ENCODE measurements at places on chromosomes 2 and 18.

DNA sequence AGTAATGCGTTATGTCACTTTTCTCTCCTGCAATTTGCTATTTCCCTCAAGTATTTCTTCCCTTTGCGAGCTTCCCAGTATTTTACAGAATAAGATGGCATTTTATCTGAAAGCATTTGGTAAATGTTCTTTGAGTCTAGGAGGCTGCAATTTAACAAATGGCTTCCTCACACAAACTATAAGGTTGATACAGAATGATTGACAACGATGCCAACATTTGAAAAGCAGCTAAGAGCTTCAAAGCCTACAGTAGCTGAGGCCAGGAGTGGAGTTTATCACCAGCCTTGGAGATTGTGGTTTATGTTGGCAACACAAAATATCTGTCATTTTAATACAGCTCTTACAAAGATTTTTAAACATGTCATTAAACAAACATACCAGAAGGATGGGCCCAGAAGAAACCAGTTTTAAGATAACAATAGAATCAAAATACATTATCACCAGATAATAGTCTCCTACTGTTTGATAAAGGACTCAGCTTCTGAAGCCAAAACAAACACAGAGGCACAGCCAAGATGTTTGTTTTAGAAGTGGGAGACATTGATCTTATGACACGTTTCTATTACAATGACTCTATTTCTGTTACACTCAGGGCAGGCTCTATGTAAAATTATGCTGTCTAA is 711.4 kb upstream of the ACVR2A start:
- no peak for DNase-seq

GRCh38 chr2:48723129-48723528 is 32.4 kb downstream of the LHCGR start:
- DNase-seq = no peak

- DNase-seq = no peak
Measured at GRCh38 chr2:64406407-64406774, 47.6 kb upstream of the LGALSL start.

DNA sequence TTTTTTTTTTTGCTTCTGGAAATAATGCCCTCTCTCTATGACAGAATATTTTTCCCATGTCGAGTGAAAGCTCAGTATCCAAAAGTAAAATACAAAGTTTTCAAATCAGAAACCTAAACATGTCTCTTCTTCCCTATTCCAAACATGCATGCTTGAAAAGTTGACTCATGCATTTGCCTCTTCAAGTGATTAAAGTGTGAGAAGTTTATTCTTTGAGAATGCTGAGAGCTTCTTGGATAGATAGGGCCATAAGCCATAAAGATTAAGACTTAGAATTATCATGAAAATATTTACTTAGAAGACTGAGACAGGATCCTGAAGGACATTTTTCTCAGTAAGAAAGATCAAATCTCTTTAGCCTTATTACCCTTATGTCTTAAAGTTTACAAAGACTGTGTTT is 98.6 kb upstream of the EPB41L5 start:
- no peak for DNase-seq

DNA sequence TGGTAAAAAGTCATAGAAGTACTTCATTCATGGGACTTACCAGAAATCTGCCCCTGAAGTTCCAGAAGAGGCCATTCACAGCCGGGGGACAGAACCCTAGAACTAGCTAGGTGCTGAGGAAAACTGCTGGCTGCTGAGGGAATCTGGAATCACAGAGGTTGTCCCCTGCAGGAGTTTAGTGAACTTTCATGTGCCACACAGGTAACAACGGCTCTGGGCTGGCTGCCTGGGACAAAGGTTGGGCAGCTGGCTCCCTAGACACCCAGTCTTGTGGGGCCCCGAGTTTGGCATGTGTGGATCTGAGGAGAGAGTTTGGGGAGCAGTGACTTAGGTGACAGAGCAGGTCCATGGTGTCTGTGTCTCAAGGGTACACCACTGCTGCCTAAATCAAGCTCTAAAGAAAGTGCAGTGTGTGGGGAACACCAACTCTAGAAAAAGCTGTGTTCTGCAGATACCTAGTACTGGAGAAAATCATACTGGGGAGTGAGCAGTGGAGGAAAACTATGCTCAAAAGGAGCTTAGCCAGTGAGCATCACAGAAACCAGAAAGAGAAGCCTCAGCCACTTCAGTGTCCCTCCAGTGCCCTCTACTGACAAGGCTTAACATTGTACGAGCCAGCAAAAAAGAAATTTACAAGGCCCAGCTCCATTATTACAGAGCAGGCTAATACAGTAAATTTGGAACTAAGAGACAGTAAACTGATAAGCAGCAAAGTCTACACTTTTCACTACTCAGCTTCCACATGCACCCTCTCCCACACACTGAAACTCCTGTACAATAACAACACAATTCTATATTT is 15.2 kb downstream of the GALNT3 start:
- no peak for DNase-seq

DNA sequence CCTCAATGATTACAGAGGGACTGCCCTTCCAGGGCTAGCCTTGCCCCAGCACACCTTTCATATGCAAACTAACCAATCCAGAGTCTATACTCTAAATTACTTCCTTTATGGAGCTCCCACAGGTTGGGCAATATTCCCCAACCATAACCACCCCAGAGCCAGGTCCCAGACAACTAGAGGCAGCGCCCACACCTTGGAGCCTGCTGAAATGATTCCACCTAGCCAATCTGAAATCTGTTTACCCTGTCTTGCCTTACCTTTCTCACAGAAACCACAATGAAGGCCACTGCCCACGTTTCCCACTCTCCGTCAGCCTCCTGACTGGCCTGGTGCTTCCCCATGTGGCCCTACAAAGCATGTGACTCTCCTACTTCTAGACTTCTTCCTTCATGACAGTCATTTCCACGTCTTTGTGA is 62.0 kb downstream of the REEP1 start:
- no peak for DNase-seq

- DNase-seq = no peak
Measured at GRCh38 chr2:230865307-230865765, 594 bp downstream of the ITM2C start.

DNA sequence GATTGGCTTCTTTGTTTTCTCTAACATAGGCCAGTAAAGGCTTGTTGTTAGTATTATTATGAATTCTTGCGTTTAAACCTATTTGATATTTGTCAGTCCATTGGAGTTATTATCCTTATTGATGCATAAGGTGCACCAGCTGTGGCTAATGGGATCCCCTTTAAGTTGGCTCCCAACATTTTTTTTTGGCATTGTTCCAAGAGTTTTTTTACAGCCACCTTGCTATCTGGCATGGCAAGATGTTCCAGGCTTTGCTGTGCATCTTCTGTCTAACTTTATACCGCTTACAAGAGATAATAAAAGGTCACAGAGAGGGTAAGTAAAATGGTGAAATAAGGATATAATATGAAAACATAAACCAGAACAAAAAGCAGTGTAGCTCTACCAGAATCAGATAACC is 157.5 kb upstream of the TACR1 start:
- DNase-seq = no peak

DNA sequence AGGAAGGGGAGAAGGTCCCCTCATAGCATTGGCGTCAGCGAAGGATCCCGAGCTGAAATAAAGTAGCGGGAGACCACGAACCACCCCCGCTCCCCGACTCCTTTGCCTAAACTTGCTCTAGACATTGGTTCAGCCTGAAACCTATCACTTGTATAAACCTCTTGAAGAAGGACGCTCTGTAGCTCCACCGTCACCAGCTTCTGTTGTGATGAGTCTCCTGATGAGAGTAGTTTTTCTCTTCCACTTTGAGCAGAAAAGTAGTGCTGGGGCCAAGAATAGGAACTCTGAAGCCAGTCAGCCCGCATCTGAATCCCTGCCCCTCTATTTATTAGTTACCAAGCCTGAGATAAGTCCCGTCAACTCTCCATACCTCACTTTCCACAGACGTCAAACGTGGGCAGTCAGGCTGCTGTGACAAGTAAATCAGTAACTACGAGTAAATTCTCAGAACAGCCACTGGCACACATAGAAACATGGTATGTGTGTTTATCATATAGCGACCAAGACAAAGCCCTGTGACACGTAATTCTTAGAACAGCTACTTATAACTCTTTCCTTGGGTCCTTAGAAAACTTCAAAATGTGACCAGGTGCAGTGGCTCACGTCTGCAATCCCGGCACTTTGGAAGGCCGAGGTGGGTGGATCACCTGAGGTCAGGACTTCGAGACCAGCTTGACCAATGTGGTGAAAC is 61.7 kb downstream of the CD226 start:
- no peak for DNase-seq

GRCh38 chr18:42527766-42528165 is 572.7 kb downstream of the PIK3C3 start:
- DNase-seq = no peak

GRCh38 chr2:67854103-67854743 is 208.6 kb downstream of the C1D start:
- no peak for DNase-seq

DNA sequence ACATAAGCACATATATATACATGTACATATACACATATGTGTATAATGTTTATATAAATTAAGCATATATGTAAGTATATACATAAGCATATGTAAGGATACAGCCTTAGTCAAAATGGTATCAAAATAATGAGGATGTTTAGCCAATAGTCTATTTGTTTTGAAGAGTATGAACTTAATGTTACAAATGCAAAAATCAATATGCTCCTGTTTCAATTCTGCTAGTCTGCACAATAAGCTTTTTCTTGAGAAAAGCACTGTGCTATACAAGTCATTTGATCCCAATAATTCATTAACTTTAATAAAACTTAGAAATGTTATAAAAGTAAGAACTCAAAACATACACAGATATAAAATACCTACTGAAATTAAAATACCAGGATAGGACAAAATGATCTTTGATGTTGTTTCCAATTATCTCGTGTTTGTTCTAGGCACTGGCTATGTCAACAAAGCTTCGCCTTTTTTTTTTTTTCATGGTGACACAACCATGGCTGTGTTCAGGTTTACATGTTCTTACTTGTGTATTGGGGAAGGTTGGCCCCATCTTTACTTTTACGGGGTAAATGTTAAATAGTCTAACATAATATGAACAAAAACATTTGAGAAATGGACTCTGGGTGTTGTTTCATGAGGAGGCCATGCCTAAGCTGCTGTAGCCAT is 271.1 kb upstream of the CDH19 start:
- DNase-seq = no peak

DNA sequence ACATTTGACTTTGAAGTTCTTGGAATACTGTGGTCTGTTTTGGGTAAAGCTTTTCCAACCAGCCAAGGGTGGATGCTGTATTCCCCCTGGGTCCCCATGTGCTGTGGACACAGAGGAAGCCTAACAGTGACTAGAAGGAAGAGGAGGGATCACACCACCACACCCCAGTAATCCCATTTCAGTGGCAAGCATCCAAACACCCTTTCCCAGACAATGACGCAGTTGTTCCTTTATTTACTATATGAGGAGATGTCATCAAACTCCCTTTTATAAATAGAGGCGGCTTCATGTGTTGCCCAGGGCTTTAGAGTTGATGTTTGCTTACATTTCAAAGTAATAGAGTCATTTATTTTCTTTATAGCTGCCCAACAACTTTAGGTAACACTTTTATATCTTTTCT is 959.4 kb upstream of the GYPC start:
- no peak for DNase-seq

DNA sequence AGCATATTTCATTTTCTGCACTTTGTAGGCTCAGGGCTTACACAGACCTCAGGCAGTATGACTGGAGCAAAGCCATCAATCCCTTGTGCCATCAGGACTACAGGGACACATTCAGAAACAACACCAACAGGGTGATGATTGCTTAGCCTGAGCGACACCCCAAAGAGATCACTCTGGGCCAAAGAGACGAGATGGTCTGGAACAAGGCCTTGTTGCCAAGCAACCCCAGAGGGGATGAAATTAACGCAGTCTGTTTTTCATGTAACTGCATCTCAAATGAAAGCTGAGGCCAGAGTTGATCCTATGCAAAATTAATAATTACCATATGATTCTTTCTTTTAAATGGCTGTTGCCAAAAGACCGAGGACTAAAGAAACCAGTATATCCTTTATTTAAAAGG is 20.2 kb upstream of the B3GNT2 start:
- DNase-seq = no peak

GRCh38 chr18:55096263-55096951 is 137.1 kb upstream of the CCDC68 start:
- DNase-seq = no peak

DNA sequence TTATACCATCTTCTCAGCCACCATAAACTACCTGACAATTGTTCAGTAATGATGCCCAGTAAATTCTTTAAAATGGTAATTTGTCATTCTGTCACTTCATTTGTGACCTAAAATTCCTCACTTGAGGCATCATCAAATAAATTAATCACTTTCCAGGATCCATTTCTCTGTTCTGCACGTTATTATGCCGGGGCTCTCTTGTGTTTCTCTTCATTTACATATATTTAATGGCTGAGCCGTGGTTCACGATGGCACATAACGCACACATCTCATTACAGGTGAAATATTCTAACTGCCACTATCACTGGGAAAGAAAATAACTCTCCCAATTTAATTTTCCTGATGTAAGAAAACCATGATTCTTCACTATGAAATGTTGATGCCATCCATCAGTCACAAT is 529.6 kb downstream of the NR4A2 start:
- DNase-seq = no peak

DNA sequence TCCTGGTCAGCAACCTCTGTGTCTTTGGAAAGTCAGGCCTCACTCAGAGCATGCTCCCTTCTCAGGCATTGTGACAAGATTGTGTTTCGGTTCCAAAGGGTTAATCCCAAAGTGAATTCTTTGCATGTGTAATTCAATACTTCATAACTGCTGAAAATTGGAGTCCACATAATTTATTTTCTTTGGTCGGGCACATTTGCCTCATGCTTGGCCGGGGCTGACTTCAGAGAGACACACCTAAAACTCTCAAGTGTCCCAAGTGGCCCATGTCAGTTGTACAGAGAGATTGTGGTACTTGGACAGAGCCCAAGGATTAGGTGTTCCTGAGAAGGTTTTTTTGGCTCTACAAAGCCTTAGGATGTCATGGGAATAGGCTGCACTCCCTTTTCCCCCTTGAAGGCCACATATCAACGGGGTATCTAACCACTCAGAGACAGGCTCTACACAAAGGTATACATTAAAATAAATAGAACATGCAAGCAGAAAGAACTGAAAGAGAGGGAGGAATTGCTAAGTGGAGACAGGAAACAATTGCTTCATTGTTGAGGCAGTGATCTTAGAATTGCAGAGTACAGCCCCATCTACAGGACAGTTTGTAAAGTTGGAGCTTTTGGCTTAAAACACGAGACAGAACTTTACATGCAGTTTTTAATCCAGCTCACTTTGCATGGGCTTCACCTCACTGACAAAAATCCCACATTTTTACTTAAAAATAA is 1232.3 kb upstream of the ZEB2 start:
- no peak for DNase-seq

DNA sequence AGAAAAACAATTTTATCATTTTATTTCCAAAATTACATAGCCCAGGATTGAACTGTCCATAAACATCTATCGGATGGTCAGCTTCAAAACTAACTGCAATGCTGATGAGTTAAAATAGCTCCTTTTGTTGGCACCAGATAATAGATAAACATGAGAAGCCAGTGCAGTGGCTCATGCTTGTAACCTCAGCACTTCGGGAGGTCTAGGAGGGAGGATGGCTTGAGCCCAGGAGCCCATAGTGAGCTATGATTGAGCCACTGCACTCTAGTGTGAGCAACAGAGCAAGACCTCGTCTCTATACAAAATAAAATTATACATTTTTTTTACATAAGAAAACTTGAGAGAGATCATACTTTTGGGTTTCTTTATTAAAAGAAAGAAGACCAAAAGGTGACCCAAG is 34.6 kb upstream of the IMPA2 start:
- no peak for DNase-seq

Data from activated T-helper 1 cell treated with anti-CD3 and anti-CD28 coated beads, Interleukin-2, amount 50 U/mL, for 16 hours (primary cell).